ENCODE measurements at places on chromosomes 5 and 9.

GRCh38 chr9:124973807-124974206 lies 32.9 kb upstream of the GOLGA1 start:
- DNase-seq = no peak

- DNase-seq = no peak
Observed at GRCh38 chr5:172776235-172776594, 5.2 kb upstream of the DUSP1 start.

- DNase-seq = no peak
Observed at GRCh38 chr5:135155616-135156214, 121.7 kb upstream of the PITX1 start.

- no peak for DNase-seq
Observed at GRCh38 chr5:159448-160172, 31.7 kb upstream of the LRRC14B start.
